Activated T-helper 1 cell treated with Interleukin-2 at 50 U/mL for 16 hours (primary cell): ENCODE measurements at places on chromosomes 7 and 10.

DNA sequence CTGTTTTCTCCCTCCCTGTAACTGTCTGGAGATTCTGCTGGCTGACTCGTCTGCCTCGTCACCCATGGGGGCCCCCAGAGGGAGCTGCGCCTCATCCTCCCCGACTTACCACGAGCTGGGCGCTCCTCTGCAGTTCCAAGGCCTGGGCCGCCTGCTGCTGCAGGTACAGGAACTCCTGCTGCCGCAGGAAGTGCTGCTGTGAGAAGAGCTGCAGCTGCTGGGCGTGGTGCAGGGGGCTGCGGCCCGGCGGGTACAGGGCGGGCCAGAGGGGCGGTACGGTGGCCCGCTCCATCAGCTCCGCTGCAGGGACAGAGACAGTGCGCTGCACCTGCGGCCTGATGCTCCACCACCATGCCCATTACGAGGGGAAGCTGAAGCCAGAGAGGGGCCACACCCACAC, 47.7 kb downstream of the TNRC18 start:
- no peak for DNase-seq

DNA sequence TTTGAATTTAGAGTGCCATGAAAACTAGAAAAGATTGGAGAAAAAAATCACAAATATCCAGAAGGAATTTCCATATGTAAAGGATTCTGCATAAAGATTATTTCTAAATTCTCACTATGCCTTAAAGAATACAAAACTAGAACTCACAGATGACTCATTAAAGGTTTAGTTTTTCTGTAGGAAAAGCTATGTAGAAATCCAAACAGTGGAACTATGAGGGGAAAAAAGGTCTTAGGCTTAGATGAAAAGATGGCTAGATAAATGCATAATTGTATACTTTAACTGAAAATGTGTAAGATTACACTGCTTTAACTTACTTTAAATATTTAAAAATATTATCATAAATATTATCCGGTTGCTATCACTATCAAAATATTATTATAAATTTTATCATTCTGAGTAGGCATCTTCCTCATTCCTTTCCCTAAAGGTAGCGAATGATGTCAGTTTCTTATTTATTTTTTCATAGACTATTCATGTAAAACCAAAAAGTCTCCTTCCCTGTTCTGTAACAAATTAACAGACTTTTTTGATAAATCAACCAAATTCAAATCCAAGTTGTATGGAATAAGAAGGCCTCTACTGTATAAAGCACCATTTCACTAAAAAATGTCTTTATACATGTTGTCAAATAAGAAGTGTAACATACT, 69.1 kb upstream of the COMTD1 start:
- no peak for DNase-seq

- DNase-seq: no peak
Measured at GRCh38 chr7:38628630-38629385, 2.4 kb downstream of the AMPH start.

DNA sequence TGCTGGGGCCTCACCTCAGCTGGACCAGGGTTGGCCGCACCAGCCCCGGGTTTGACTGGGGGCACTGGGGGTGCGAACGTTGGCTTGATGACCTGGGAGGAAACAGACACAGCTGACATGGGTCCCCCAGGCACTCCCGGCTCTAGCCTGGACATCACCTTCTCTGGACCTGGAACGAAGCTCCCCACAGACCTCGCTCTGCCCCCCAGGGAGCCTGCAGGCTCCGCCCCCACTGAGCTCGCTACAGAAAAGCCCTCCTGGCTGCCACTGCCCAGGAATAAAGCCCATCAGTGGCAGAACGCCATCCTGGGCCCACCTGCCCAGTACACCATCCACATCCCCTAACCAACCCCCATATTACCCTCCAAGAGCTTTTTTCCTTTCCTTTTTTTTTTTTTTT, 13.0 kb downstream of the ADAM8 start:
- DNase-seq: no peak

DNA sequence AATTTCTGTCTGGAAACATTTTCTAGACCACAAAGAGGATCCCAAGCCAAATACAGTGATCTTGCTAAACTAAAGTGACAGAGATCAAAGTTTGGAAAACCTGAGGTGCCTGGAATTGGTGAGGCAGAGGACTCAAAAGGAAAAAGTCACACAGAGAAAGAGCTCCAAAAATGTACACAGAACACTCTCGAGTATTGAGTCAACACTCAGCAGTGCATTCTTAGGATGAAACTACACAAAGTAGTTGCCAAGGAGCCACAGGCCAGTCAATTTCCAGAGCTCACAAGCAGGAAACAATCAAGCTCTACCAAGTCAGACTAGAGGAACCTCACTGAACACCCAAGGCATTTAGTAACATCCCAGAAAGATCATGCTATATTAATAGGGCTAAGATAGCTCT, 61.3 kb downstream of the MICU1 start:
- no peak for DNase-seq

DNA sequence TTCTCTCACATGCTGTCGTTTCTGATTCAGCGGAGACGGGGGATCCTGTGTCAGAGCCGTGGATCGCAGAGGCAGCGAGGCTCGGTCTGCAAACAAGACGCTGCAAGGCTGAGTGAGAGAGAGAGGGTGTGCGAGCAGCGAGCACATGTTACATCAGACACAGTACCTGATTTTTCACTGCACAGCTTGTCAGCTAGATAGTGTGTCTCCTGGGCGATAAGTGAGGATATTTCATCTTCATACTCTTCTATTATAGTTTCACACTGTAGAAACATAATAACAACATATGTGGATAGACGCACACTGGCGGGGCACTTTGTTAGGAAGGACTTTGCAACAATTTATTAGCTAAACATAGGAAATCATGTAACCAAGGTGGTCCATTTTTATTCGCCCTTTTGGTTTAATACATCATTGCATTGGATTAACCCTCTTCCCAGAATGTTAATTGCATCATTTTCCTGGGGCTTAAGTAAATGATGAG, 39.5 kb downstream of the CNPY1 start:
- no peak for DNase-seq

GRCh38 chr7:36096460-36097095, 56.5 kb upstream of the EEPD1 start:
- DNase-seq: no peak

GRCh38 chr10:14414901-14415300, 84.2 kb upstream of the FRMD4A start:
- DNase-seq: no peak

- no peak for DNase-seq
Measured at GRCh38 chr7:77368974-77369373, 47.2 kb downstream of the GSAP start.

DNA sequence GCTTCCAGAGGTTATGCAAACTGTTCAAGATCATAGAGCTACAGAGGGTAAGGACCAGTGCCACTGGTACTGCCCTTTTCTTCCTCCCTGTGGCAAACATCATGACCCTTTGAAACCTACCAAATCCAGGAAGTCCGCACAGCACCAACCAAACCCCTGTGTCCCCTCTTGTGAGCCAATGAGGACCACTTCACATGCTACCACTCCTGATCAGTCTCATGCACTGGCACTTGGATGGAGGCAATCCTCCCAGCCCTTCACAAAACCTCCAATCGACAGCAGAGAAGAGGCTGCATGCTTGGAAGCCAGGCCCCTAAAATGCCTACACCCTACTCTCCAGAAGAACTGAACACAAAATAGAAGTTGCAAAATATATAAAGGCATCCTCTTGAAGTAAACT, 248.0 kb downstream of the TNS3 start:
- no peak for DNase-seq
